ENCODE measurements at places on chromosomes 3 and 15.

DNA sequence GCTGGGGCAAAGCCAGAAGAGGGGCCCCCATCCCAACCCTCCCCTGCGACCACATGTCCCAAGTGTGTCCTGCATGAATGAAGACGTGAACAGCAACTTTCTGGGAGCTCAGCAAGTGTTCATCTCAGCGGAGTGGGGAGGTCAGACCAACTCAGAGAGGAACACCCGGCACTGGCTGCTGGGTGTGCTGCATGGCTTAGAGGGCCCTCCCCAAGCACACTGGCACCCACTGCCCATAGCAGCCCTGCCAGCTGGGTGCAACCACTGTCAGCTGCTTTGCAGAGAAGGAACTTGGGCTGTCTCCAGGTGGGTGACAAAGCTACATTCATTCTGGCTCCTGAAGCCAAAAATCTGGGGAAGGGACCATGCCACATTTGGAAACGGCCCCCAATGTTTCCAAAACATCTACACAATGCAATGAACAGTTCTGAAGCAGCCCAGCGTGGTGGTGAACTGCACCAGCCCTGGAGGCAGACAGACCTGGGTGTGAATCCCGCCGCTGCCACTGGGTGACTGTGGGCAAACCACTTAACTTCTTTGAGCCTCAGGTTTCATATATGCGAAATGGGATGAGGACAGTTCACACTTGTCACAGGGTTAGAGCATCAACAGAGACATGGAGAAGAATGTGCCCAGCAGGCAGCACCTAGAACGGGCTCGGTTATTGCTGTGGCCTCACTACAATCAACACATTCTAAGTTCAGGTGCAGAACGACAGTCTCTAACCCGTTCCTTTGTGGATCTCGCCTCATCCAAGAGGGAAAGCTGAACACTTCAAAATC lies 145.4 kb downstream of the NUP210 start:
- DNase-seq = no peak

DNA sequence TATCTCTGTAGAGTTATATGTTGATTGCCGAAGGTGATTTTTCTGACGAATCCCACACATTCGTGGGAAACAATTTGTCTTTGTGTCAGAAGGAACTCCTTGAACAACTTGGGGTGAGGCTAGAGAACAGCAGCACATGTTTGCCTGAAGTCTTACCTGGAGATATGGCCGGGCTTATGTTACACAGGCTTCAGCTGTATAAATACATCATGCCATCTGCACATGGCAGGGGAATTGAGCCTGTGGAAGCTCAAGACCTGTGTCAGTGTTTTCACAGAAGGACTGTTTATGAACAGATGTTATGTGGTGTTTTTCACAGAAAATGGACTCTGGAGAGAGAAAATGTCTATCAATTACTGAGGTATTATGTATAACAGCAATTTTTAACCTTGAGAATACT lies 203.6 kb upstream of the MDFIC2 start:
- DNase-seq = no peak

- DNase-seq = no peak
Observed at GRCh38 chr15:53038655-53038941, 248.5 kb upstream of the ONECUT1 start.

DNA sequence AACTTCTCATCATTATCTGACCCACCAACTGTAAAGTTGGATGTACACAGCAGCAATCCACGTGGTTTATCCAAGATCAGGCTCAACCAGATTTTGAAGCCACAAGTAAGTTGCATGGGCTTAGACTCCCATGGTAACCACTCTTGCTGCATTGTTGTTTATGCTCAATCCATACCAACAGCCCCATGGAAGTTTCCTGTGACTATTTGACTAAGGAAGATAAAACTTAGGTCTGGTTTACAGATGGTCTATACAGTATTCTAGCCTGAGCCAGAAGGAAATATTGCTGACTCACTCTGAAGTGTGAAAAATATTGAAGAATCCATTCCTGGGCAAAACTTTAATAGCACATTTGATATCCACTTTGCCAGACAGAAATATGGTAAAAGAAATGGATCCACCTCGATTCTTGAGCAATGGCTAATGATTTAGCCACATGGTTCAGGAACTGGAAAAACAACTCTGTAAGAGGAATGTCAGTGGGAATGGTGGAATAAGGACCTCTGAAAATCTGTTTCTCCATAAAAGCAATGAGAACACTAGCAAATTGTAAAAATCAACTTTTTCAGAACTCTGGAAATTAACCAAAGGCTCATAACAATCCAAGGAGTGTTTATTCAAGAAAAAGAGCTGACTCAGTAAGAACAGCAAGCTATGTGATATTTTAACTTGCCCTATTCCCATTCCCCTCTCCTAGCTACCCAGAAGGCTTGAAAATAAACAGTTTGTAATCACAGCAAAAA lies 162.9 kb upstream of the STT3B start:
- no peak for DNase-seq

- no peak for DNase-seq
Observed at GRCh38 chr15:68581725-68582124, 2.9 kb downstream of the CORO2B start.

- no peak for DNase-seq
Observed at GRCh38 chr15:101056366-101057334, 137.5 kb downstream of the LRRK1 start.

DNA sequence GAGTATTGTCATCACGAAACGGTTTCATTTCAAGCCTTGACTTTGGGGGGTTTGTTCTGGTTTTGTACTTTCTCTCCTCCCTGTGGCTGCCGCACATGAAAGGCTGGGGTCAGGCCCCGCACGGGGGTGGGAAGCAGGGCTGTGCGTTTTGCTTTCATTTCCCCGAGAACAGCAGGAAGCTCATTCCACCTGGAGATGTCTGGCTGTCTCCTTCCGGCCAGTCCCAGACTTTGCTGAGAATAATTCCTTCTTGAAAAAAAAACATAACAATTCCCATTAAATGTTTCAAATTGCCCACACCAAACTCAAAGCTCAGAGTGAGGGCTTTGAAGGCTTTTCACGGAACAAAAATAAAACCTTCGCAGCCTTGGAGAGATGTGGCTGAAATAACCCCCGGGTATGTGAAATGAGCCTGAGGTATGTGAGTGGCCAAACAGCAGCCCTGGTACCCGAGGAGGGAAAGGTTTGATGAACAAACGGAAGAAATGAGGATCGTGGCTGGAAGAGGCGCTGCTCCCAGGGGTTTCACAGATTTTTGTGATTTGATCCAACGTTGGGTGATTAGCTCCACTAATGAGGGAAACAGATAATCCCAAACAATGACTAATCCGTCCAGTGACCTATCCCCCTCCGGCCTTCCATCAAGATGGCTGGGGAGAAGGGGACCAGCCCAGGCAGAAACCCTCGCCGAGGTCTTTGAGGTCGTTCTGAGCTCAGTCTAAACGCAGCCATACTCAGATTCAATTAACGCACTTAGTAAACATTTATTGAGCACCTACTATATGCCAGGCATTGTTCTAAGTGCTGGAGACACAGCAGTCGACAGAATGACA lies 126.9 kb upstream of the MEF2A start:
- no peak for DNase-seq

DNA sequence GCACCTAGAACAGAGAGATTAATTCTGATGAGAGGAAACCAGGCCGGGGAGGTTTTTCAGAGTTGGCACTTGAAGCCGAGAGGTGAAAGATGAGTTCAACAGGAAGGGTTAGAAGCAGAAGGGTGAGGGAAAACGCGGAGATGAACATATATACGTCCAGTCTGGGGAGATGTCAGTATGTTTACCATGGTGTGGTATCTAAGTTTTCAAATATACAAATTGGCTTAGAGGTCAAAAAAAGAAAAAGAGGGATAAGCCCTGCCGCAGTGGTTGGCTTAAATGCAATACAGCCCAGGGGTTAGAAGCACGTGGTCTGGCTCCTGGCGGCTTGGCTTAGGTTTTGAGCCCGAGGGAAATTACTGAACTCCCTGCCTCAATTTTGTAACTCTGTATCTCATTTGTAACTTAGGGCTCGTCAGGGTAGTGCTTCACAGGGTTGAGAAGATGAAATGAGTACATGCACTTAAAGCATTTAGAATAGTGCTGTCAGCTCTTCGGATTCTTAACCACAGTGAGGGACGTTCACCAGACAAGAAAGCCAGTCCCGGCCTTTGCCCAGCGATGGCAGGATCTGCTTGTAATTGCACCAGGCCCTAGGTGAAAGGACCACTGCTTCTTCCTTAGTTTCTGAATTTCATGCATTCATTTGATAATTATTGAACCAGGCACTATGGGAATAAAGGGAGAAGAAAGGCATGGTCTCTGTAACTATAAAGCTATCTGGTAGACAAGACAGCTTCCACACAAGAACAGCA lies 6.4 kb downstream of the HES1 start:
- no peak for DNase-seq

Data from memory B cell (primary cell).